ENCODE measurements at places on chromosomes 7 and 10. TPM values are rescaled to one million over a fixed set of nuclear protein-coding genes. Genes with fewer than 3 reads are reported as not detected.

DNA sequence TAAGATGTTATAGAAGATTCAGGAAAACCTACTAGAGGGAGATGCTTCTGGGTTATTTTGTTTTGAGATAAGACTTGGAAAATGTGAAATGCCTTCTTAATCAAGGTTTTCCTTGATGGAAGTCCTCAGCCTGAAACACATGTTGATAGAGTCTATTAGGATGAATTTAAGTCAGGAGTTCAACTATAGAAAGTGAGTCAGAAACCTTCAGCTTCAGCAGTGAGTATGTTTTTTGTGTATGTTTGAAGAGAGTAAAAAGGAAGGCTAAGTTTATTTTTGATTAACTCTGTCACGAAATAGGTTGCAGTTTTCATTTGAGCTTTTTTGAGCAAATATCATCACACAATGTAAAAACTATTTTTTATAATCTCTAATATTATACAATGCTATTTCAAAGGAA is 114.6 kb downstream of the HGF start:
- H3K27ac ChIP-seq: no peak overlapping the region
- no peaks in the 10 kb centered on the region for H3K36me3 ChIP-seq
- DNase-seq: no peak
- H3K4me1 ChIP-seq: no peaks in the 10 kb centered on the region
- no peaks in the 10 kb centered on the region for H3K27me3 ChIP-seq

- H3K4me1 ChIP-seq: peaks cover 7% of the 10 kb centered on the region
- H3K27me3 ChIP-seq: no peaks in the 10 kb centered on the region
- H3K27ac ChIP-seq: no peak overlapping the region
- H3K4me3 ChIP-seq: no peak overlapping the region
- no peak for DNase-seq
Observed at GRCh38 chr7:51233374-51233773, 83.2 kb downstream of the COBL start.

DNA sequence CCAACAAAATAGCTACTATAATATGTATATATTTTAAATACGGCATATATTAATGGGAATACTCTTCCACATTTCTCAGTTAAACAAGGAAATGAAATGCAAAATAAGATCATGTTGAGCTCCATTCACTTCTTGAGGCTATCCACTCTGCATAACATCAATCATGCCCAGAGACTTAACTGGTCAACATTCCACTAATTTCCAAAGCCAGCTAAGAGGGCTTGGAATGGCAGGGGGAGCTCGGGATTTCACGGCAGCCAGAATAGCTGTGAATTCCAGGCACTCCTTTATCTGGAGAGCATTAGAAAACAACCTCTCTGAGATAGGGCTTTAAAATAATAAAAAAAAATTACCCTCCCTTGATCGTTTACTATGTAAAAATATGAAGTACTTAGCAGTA is 194.9 kb upstream of the CDCA7L start:
- H3K4me1 ChIP-seq: no peaks in the 10 kb centered on the region
- no peak overlapping the region for H3K27ac ChIP-seq
- no peaks in the 10 kb centered on the region for H3K27me3 ChIP-seq
- H3K4me3 ChIP-seq: no peak overlapping the region
- no peak for DNase-seq
- peaks cover 15% of the 10 kb centered on the region for H3K36me3 ChIP-seq

GRCh38 chr10:95476469-95477174 is 84.5 kb downstream of the SORBS1 start:
- H3K36me3 ChIP-seq: no peaks in the 10 kb centered on the region
- peak overlapping the region; percentile 85 for H3K27ac ChIP-seq
- H3K27me3 ChIP-seq: no peaks in the 10 kb centered on the region
- DNase-seq: no peak

- H3K4me1 ChIP-seq: no peaks in the 10 kb centered on the region
- no peak for DNase-seq
- no peaks in the 10 kb centered on the region for H3K27me3 ChIP-seq
- no peaks in the 10 kb centered on the region for H3K36me3 ChIP-seq
Observed at GRCh38 chr10:13047529-13048206, 46.2 kb upstream of the CCDC3 start.

GRCh38 chr10:112247791-112248190 is 35.4 kb upstream of the TECTB start:
- H3K4me3 ChIP-seq: no peak overlapping the region
- H3K36me3 ChIP-seq: no peaks in the 10 kb centered on the region
- no peak overlapping the region for H3K27ac ChIP-seq
- H3K27me3 ChIP-seq: no peaks in the 10 kb centered on the region
- no peak for DNase-seq

DNA sequence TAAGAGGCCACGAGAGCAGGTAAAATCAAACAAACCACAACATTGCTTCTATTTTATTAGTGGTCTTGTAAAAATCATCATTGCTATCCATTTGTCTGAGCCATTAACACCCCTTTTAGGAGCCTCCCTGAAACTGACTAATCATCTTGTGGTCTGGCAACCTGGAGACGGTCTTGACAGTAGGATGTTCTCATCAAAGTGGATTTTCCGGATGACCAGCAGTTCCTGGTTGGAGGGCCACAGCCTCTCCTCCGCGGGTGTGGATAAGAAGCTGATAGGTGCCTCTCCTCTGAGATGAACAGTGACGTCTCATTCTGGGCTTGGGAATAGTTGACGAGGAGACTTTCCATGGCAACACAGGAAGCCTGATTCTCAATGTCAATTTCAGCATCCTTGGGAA is 490.7 kb downstream of the TYW1 start:
- H3K27me3 ChIP-seq: no peaks in the 10 kb centered on the region
- peaks cover 8% of the 10 kb centered on the region for H3K4me1 ChIP-seq
- H3K36me3 ChIP-seq: no peaks in the 10 kb centered on the region

DNA sequence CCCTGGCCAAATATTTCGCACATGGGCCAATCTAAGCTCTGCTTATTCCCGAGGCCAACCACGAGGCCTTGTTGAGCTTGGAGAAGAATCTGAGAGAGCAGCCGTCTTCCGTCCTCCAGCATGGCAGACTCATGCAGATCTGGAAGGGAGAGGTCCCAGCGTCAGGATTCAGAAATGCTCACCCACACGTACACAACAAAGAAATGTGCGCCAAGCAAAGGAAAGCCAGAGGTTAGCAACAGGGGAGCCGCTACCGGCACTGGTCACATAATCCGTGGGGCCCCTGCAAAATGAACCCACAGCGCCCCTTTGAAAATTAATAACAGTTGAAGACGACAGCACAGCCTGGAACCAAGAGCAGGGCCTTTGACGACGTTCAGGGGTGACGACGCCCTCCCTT is 25.4 kb upstream of the PRKAG2 start:
- no peaks in the 10 kb centered on the region for H3K4me1 ChIP-seq
- no peak overlapping the region for H3K27ac ChIP-seq
- H3K4me3 ChIP-seq: no peak overlapping the region
- H3K36me3 ChIP-seq: no peaks in the 10 kb centered on the region
- H3K27me3 ChIP-seq: no peaks in the 10 kb centered on the region

The UPF2 gene
- 32.0 TPM for total RNA-seq

DNA sequence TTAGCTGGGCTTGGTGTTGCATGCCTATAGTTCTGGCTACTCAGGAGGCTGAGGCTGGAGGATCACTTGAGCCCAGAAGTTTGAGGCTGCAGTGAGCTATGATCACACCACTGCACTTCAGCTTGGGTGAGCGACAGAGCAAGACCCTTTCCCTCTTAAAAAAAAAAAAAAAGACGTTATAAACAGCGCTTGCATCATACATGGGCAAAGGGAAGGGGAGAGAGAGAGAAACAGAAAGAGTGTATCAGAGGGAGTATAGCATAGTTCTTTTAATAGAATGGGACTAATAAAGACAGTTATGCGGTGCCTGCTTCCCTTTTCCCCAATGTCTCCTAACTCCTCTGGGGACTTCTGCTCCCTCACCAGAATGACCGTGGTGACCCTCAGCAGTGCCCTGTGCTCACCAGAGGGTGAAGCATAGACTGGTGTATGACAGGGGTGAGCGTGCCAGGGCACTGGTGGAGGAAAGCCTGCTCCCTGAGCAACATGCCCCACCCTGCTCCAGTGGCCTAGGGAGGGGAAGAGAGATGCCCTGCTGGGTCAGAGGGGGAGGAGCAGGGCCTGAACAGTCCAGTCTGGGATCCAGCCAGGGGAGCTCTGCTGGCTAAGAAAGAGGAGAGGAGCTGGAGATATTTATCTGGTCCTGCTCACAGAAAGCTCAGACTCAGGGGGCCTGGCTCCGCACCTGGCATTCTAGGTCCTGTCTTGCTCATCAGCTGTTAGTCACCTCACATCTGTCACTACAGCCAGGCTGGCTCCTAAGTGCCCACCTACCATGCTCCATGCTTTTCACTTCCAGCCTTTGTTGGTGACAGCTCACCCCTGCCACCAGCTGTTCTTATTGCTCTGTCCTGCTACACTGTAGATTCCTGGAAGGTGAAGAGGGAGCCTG is 2.2 kb downstream of the PDZD7 start:
- H3K4me3 ChIP-seq: no peak overlapping the region
- no peaks in the 10 kb centered on the region for H3K27me3 ChIP-seq
- DNase-seq: no peak
- H3K36me3 ChIP-seq: no peaks in the 10 kb centered on the region

The INSYN2A gene
- 1.1 TPM for total RNA-seq

The CAV1 gene
- total RNA-seq: 548 TPM

GRCh38 chr7:133115596-133115995 is 33.7 kb upstream of the CHCHD3 start:
- DNase-seq: no peak
- H3K4me1 ChIP-seq: no peaks in the 10 kb centered on the region
- no peak overlapping the region for H3K4me3 ChIP-seq
- H3K36me3 ChIP-seq: no peaks in the 10 kb centered on the region
- H3K27me3 ChIP-seq: no peaks in the 10 kb centered on the region

DNA sequence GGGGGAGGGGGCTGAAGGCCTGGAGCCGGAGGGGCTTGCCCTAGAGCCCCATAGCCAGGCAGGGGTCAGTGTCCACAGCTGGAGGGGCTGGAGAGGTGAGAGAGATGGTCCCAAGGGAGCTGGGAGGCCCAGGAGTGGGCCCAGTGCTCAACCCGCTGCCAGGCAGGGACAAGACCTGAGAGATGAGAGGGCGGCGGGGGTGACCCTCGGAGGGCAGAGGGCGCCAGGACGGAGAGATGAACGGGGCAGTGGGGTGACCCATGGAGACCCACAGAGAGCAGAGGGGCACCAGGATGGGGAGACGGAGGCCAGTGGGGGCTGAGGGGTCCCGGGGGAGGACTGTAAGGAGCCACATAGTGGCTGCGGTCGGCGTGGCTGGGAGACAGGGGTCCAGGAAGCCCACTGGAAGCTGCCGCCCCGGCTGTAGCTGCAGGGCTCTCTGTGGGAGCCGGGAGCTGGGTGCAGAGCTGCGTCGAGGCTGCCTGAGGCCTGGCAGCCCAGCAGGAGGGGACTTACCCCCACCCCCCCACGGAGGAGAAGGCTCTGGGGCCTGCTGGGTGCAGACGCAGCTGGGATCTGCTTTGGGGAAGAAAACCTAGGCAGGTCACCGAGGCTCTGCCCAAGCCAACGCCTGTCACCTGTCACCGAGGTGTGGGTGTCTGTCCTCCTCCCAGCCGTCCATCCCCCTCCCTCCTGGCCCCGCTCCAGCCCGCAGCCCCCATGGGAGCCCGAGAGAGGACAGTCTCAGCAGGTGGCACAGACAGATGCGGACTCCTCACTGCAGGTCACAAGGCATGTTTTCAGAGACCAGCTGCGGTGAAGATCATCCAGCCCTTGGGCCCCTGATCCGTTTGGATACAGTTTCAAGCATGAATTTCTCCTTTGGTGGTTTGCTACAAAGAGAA is 25.1 kb downstream of the PWWP2B start:
- H3K27ac ChIP-seq: peak overlapping the region; percentile 97
- peaks cover 57% of the 10 kb centered on the region for H3K4me1 ChIP-seq
- no peaks in the 10 kb centered on the region for H3K27me3 ChIP-seq
- H3K4me3 ChIP-seq: no peak overlapping the region
- no peaks in the 10 kb centered on the region for H3K36me3 ChIP-seq

DNA sequence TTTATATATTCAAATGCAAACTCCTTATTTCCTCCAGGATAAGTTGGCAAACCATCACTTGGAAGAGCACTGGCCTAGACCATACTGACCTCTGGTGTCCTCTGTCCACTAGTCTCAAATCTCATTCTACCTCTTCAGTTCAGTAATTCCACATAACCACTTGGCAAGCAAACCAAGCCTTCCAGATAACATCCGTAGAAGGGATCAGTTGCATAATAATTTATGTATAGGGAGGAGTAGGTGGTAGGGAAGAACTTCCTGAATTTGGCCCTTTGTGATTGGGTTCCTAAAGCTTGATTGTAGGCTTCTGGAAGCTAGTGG is 55.0 kb downstream of the WAC start:
- peak overlapping the region; percentile 25 for H3K27ac ChIP-seq
- no peak for DNase-seq
- H3K4me1 ChIP-seq: peaks cover 31% of the 10 kb centered on the region
- no peak overlapping the region for H3K4me3 ChIP-seq
- peaks cover 15% of the 10 kb centered on the region for H3K36me3 ChIP-seq

DNA sequence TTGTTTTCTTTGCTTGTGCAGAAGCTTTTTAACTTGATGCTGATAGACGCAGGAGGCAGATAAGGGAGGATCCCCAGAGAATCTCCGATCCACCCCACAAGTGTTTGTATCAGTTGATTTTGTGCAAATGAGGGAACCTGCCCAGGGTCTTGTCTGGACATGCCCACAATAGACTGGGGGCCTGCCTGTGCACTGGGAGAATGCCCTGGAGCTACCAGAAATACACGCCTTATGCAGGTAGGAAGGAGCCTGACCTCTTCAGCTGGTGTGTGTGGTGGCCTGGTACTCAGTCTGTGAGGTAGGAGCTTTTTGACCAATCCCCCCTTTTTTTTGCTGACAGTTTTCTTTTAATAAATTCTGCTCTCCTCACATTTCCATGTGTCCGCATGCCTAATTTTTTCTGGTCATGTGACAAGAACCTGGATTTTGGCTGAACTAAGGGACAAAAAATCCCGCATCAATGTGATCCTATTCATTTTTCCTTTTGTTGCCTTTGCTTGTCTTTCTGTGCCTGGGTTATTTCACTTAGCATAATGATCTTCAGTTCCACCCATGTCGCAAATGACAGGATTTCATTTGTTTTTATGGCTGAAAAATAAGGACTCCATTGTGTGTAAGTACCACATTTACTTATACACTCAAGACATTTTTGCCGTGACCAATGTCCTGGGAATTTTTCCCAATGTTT is 430.6 kb upstream of the NRG3 start:
- no peak for DNase-seq
- no peaks in the 10 kb centered on the region for H3K4me1 ChIP-seq
- H3K4me3 ChIP-seq: no peak overlapping the region
- H3K27ac ChIP-seq: no peak overlapping the region
- no peaks in the 10 kb centered on the region for H3K27me3 ChIP-seq

DNA sequence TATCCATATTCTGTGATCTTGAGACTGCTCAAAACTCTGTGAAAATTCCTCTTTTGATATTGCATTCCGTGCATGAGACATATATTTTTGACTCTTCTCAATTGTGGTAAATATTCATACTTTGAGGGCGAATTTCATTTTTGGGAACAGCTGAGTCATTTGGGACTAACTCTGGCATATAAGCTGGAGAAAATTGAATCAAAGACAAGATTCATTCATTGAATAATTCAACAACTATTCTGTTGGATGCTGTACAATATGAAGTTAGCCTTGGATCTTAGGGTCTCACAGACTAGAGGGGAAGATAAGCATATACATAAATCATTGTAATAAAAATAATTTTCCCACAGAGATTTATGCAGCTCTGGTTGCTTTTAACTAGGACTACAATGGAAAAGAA is 183.2 kb upstream of the NEBL start:
- H3K4me3 ChIP-seq: no peak overlapping the region
- no peaks in the 10 kb centered on the region for H3K36me3 ChIP-seq
- no peaks in the 10 kb centered on the region for H3K27me3 ChIP-seq
- no peaks in the 10 kb centered on the region for H3K4me1 ChIP-seq
- DNase-seq: no peak

The MLXIPL gene
- 20.5 TPM for total RNA-seq

- no peaks in the 10 kb centered on the region for H3K36me3 ChIP-seq
- DNase-seq: no peak
- no peak overlapping the region for H3K4me3 ChIP-seq
- no peaks in the 10 kb centered on the region for H3K4me1 ChIP-seq
- no peaks in the 10 kb centered on the region for H3K27me3 ChIP-seq
- no peak overlapping the region for H3K27ac ChIP-seq
Observed at GRCh38 chr10:82942286-82943099, 1067.5 kb downstream of the NRG3 start.

The ZNF488 gene
- not detected for total RNA-seq
